ENCODE measurements at places on chromosomes 7 and 10.

DNA sequence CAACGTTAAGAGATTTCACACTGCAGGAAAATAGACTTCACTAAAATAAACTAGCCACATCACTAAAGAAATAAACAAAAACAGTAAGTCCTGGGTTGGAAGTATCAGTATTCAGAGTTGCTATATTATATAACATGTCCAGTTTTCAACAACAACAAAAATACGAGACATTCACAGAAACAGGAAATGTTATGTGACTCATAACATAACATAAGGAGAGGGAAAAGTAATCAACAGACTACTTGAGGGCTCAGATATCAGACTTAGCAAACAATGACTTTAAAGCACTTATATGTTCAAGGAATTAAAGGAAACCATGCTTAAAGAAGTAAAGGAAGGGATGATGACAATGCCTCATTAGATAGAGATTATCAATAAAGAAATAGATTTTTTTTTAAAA lies 73.5 kb upstream of the MKLN1 start:
- DNase-seq, result no peak

GRCh38 chr7:76300166-76300731 lies 2.2 kb upstream of the HSPB1 start:
- DNase-seq, result no peak

GRCh38 chr7:57404343-57404966 lies 45.5 kb upstream of the ZNF716 start:
- DNase-seq, result no peak

GRCh38 chr10:6507311-6507710 lies 72.8 kb downstream of the PRKCQ start:
- DNase-seq, result no peak

GRCh38 chr7:1087952-1088920 lies at the start of gene GPER1:
TSS of gene GPER1 (plus strand) at chr7:1088113. CDS start at chr7:1091729, 3,616 bp downstream.
- DNase-seq, result no peak

- DNase-seq, result no peak
Observed at GRCh38 chr10:50388181-50388580, 136.9 kb upstream of the ASAH2 start.

DNA sequence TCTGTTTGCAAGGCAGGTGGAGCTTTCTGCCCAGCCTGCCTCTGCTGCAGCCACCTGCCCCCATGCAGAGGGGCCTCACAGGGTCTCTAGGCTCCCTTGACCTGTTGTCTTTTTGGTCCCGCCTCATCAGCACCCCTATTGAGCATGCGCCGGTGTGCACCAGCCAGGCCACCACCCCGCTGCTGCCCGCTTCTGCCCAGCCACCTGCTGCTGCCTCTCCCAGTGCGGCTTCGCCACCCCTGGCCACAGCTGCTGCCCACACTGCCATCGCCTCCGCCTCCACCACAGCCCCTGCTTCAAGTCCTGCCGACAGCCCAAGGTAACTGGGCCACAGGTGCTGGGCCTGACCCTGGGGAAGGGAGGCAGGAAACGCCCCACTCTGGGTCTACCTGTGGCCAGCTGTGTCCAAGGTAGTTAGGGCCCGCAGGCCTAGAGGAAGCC lies 38.1 kb downstream of the LDB3 start:
- no peak for DNase-seq

- no peak for DNase-seq
Observed at GRCh38 chr10:69495666-69496065, 44.4 kb downstream of the TSPAN15 start.

All from activated T-helper 1 cell treated with anti-CD3 and anti-CD28 coated beads, Interleukin-2, amount 50 U/mL, for 16 hours (primary cell).